ENCODE measurements at places on chromosomes 4 and X.

DNA sequence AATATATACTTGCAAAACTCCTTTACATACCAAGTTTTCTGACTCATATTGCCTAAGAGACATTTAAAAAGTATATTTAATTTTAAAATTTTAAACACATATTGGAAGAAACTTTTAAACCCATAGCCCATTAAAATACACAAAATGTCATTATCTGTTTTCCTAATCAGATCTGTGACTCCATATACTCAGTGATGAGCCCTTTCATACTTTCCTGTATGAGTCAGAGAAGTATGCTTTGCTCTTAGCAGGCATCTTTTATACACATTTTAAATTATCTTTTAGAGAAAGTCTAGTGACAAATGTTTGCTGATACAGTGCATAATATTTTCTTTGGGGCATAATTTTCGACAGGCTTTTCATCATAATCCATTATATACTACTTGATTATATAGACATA is 26.4 kb downstream of the SPIN3 start:
- no peak for DNase-seq

DNA sequence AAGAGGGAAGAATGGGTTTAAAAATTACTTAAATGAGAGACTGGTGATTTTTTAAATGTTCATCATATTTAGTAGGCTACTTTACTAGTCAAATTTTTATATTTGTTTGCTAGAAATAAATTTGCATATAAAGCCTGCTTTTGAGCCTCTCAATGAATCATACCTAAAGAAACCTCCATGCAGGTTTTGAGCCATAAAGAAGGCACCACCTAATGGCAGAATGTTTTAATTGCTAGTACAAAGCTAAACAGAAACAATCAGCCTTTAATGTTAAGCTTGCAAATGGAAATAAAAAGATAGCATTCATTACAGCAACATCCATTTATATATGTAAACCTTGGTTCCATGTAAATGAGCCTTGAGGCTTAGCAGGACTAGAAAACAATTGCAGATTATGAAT is 989.7 kb downstream of the CCSER1 start:
- peak; percentile 3 for DNase-seq

DNA sequence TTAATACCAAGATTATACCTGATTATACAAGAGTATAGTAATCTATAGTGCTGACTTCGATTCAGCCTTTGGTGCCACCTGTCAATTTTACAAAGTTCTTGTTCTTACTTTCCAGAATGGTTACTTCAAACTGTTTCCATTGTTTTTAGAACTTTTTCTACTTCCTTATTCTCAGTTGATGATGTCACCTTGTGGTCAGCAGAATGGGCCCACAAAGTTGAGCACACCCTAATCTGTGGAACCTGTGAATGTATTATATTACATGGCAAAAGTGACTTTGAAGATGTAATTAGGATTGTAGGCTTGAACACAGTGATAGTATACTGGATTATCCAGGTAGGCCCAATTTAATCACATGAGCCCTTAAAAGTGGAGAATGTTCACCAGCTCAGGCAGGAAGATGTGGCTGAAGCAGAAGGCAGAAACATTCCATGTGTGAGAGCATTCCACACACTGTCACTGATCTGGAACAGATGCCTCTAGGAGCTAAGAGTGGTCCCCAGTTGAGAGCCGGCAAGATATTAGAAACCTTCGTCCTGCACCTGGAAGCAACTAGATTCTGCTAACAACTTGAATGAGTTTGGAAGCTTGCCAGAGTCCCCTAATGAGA is 6.3 kb upstream of the SGMS2 start:
- no peak for DNase-seq

DNA sequence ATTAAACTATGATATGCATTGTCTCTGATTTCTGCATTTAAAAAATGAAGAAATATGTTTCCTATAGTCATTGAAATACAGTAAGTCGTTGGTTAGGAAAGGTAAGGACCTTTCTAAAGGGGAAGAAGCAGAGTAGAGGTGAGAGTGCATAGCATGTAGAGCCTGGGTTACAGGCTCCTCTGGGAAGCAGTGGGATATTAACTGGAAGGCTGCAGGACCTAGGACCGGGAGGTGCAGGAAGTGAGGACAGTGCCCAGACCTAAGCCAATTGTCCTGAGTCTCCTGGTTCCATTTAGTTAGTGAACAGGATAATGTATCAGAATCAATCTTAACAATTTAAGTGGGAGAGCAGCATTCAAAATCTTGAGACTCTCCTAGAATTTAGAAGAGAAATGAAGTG is 237.1 kb upstream of the NUDT6 start:
- DNase-seq = no peak
